ENCODE measurements at places on chromosomes 11 and 22.

- DNase-seq, result no peak
Observed at GRCh38 chr11:123302751-123303195, 107.7 kb upstream of the CLMP start.

DNA sequence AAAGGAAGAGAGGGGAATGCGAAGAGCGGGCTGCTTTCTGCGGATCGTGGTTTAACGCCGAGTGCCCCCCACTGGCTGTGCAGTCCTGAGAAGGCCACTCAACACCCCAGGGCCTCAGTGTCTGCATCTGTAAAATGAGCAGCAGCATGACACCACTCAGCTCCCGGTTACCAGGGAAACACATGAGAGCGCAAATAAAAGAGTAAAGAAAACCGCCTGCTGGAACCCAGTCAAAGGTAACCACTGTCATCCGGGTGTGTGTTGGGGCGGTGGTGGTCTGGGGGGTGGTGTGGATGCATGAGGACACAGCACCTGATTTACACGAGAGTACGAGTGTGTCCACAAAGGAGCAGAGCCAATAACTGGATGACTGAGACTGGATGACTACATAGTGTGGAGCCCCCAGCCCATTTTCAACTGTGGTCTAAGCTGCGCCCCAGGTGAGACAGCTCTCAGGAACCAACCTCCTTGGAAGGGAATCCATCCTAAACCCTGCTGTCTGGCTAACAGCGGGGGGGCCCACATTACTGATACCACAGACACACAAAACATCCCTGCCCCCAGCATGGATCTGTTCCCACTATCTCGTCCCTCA, 5.7 kb downstream of the CELSR1 start:
- DNase-seq, result no peak

GRCh38 chr11:1834062-1834610, 654 bp upstream of the SYT8 start:
- peak; percentile 34 for DNase-seq

DNA sequence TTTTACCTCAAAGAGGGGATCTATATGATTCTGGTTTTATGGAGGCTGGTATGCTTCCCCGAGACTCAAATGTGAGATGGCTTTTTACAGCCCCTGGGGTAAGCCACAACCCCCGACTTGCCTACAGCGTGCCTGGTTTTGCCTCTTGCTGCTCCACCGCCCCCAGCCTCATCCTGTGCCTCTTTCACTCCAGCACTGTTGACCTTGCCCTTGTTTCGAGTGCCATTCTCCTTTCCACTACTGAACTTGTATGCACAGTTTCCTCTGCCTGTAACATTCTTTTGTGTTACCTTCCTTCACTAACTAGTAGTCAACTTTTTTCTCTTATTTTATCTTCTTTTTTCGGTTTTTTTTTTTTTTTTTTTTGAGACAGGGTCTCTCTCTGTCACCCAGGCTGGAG, 219.0 kb upstream of the ZBED5 start:
- no peak for DNase-seq

- no peak for DNase-seq
Observed at GRCh38 chr11:33773404-33773986, 825 bp downstream of the FBXO3 start.

DNA sequence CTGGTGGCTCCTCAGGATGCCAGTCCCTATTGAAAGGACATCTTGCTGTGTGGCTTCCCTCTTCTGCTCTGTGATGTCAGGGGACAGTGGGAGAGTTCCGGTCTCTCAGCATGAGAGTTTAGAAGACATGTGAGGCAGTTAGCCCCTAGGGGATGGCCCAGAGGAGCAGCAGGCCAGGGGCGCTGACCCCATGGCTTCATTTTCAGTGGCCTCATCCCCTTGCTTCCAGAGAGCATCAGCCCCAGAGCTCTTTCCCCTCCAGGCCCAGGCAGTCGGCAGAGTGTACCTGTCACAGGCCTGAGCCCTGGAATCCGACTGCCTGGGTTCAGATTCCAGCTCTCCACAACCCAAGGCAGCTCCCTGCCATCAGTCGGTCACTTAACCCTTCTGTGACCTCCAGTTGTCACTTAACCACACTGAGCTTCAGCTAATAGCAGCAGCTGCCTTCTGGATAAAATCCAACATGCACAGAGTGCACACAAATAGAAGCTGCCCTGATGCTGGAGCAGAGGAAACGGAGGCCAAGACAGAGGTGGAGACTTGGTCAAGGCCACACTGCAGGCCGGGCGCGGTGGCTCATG, 14.1 kb upstream of the LRRC10B start:
- no peak for DNase-seq

DNA sequence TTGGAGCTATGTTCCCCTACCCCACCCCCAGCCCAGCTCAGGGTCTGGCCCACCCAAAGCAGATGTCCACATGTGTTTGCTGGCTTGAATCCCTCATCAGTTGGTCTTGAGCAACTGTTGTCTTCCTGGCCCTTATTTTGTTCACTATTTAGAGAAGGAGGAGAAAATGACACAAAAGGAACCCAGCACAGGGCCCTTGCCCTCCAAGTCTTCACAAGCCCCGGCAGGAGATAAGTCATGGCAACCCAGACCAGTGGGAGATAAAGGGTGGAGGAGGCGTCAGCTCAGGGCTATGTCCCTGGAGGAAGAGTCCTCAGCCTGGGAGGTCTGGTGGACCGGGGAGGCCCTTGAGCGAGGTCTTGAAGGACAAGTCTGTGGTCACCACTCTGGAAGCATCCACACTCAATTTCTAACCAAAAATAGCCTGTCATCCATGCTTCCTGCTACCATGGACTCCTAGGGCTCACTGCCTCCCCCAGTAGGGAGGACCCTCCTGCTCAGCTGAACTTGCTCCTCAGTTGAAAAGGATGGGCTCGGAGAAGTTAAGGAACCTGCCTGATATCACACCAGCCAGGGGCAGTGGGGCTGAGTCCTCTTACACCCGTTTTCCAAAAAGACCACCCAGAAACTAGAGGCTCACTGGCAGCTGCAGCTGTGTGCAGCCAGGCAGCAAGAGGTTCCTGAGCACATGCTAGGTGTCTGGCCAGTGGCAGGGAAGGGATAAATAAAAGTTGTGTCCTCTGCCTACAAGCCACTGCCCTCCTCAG, 1.8 kb upstream of the RAB3IL1 start:
- DNase-seq, result no peak

GRCh38 chr11:71499125-71499524, 27.9 kb upstream of the KRTAP5-7 start:
- no peak for DNase-seq

Data from right kidney (tissue), 9 donors.